NCI-H2171 (cell line): ENCODE measurements at places on chromosomes 12 and 14.

DNA sequence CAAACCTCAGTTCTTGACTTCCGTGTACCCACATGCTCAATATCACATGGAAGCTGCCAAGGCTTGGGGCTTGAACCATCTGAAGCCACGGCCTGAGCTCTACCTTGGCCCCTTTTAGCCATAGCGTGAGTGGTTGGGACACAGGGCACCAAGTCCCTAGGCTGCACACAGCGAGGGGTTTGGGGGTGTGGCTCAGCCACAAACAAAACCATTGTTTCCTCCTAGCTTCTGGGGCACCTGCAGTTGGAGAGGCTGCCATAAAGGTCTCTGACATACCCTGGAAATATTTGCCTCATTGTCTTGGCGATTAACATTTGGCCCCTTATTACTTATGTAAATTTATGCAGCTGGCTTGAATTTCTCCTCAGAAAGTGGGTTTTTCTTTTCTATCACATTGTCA is 628.6 kb downstream of the NRXN3 start:
- DNase-seq = no peak

- no peak for DNase-seq
Observed at GRCh38 chr12:15059123-15059522, 86.3 kb downstream of the PDE6H start.

DNA sequence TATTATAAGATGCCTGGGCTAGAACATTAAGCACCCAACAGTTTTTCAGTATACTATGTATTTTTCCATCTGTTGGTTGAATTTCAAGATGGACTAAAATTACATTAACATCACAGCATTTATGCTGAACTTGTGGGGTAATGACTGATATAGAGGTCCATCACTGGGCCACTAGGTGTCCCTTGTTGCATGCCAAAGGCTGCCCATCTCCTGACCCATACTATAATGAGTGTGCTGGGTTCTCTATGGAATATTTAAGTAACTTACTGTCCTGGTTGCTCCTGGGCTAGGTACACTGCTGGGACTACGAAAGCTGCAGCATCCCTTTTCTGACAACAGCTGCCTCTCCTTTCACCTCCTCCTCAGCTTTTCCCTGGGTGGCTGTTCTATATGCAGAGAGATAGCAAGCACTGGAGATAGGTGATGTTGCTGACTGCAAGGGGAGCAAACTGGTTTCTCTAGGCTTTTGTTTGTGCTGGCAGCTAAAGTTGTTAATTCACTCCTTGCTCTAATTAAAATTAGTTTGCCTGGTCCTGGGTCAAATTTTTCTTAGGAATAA is 138.6 kb upstream of the TRHDE start:
- no peak for DNase-seq

- DNase-seq = no peak
Observed at GRCh38 chr14:24794644-24795305, 160.8 kb upstream of the GZMB start.

- DNase-seq = no peak
Observed at GRCh38 chr14:75294649-75295033, 16.0 kb downstream of the FOS start.

DNA sequence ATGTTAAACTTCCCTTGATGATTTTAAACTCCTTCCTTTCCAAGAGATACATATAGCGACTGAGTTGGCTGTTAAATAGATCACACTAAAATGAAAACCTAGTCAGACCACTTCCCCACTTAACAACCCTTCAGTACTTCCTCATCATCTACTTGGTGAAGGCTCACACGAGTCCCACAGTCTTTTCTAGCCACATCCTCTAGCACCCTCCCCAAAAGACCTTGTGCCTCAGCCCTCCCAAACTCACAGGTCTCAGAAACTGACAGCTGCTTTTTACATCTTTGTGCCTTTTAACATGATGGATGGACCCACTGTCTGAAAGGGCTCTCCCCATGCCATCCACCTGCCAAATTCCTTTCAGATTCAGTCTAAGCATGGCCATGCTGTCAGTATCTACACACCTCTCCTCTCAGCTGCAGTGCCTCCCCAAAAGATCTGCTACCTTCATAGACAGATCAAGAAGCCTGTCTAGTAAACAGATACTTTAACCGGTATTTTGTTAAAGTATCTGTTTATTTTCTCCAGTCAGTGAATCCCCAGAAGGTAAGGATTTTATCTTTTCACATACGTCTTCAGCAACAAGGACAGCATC is 65.1 kb upstream of the GPHB5 start:
- DNase-seq = no peak

DNA sequence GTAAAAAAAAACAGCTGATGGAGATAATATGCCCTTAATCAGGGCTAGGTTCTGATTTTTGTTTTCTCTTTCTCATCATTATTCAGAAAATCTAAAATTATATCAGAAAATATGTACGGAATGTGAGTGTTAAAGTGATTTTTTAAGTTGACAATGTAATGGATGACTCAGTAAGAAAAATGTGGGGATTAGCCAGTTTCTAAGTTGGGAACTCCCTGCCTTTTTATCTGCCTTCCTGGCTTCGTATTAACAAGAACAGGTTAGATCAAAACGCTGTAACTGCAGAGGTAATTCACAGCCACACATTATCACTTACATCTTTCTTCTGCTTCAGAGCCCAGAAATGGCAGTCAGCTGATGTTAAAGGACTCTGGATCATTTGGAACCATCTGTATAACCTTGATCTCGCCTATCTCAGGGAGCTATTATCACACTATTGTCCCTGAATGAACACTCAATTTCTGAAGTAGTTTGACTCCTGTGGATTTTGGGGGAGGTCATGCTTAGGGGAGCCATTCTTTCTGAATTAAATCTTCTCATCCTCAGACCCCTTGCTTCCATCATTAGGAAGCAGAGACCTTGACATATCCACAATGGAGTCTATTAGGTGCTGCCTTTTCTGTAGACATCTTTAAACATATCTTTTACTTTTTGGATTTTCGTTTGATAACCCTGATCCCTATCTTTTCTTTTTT is 135.7 kb upstream of the SLC16A7 start:
- no peak for DNase-seq

DNA sequence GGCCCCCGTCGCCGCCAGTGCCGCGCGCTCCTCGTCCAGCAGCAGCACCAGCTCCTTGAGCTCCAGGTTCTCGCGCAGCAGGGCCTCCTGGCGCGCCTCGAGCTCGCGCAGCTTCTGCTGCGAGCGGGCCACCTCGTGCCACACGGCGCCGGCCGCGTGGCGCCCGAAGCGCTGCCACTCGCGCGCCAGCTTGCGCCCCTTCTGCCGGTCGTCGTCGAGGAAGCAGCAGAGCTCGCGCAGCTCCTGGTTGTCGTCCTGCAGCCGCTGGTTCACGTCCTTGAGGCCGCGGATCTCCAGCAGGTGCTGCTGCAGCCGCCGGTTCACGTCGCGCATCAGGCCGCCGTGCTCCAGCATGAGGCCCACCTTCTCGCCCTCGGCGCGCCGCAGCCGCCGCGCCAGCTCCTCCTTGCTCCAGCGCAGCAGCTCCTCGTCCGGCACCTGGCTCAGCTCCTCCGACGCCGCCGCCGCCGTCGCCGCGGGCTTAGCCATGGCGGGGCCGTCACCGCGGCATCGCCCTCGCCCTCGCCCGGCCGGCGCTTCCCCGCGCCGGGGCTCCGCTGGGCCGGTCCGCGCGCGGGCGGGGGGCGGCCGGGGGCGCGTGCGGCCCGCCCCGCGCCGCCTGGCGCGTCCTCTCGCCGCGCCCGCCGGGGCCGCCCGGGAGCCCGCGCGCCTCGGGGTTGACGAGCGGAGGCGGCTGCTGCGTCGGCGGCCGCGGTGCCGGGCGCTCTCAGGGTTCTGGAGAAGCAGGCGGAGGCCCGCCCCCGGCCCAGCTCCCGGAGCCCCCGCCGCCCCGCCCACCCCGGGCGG is at the start of gene CCDC85C:
Gene CCDC85C (minus strand): TSS at position 737 of the 807 bp plus-strand sequence. CDS start 248 bp downstream, at position 489.
- peak; percentile 54 for DNase-seq

DNA sequence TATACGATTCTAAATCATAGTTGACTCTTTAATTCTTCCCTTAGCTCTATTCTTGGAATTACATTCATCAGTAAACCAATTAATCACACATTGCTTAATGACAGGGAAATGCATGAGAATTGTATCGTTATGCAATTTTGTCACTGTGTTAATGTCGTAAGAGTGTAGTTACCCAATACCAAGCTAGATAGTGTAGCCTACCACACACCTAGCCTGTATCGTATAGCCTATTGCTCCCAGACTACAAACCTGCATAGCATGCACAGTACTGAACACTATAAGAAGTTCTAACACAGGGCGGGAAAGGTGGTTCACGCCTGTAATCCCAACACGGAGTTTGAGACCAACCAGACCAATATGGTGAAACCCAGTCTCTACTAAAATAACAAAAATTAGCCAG is 24.7 kb downstream of the HNRNPC start:
- DNase-seq = no peak

GRCh38 chr12:110508071-110508586 is 6.0 kb downstream of the RAD9B start:
- no peak for DNase-seq

- DNase-seq = no peak
Observed at GRCh38 chr12:49798248-49798647, 30.0 kb downstream of the NCKAP5L start.

GRCh38 chr12:111444314-111444924 is 38.7 kb downstream of the SH2B3 start:
- no peak for DNase-seq

DNA sequence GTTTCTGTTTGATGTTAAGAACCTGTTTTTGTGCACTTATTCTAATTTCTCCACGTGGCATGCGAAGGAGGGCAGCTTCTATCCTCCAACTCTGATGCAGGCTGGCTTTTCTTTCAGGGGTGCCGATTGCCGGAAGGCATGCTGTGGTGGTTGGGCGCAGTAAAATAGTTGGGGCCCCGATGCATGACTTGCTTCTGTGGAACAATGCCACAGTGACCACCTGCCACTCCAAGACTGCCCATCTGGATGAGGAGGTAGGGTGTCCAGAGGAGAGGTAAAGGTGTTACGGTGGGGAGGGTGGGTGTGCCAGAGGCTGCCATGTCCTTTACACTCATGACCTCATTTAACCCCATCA is 29.6 kb downstream of the MTHFD1 start:
- DNase-seq = no peak

DNA sequence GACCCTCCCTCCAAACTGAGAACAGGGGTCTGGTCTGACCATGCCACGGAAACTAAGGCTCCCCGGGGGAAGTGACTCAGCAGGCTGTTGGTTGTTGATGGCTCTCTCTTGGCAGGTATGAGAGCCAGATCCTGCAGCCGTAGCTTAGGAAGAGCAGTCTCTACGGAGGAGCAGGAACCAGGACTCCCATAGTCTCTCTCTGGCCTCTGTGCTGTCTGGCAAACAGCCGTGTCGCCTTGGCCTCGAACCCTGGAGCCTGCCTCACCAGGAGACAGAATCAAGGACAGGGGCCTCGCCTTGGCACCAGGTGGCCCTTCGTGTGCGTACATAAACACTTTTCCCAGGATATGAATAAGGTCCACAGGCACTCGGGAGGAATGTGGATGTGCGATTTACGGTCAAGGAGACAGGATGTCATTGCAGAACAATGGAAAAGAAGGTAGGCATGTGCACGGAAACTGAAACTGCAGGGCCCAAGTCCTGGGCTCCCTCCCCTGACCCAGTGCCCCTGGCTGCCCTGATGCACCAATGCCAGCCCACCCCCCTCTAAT is 7.9 kb downstream of the VWF start:
- no peak for DNase-seq

- DNase-seq = no peak
Observed at GRCh38 chr14:74653386-74654138, 41.5 kb upstream of the LTBP2 start.

- no peak for DNase-seq
Observed at GRCh38 chr12:14768823-14769405, 34.4 kb downstream of the WBP11 start.

- DNase-seq = no peak
Observed at GRCh38 chr14:60506462-60506984, 2.4 kb upstream of the SIX6 start.

- no peak for DNase-seq
Observed at GRCh38 chr12:66379616-66380015, 77.3 kb downstream of the HELB start.

DNA sequence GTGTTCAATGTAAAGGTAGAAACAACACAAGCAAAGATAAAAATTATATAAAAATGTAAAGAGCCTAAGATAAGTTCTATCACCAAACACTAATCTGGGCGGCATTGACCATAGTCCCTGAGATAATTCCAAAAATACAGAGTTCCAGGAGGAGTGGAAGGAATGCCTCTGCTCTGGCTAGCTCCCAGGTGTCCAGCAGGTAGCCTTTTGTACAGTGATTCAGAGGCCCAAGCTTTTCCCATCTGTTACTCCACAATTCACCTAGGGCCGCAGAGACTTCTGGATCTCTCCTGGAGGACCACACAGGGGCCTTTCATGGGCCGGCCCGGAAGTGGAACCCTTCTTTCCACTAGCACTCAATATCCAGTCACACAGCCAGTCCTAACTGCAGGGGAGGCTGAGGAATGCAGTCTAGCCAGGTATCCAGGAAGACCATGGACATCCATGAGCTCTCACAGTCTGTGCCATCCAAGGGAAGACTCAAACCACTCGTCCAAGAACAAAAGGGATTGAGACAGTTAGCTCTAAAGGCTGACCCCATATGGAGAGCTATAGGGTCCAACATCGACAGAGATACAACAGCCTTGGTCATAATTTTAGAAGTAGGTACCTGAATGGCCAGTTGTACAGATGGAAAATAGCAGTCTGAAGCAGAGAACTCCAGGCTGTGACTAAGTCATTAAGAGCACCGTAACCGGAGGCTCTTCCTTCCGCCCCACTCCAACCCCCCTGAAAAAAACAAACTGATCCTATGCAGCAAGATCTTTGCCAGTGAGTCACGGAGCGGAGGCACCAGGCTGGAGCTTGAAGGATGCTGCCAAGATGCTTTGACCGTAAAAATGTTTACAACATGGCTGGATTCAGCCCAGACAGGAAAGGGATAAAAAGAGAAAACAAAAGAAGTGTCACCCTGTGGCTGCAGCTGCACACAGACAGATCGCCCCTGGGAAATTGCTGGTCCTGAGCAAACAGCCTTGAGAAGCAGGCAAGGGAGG is 204.8 kb downstream of the NUAK1 start:
- DNase-seq = no peak

DNA sequence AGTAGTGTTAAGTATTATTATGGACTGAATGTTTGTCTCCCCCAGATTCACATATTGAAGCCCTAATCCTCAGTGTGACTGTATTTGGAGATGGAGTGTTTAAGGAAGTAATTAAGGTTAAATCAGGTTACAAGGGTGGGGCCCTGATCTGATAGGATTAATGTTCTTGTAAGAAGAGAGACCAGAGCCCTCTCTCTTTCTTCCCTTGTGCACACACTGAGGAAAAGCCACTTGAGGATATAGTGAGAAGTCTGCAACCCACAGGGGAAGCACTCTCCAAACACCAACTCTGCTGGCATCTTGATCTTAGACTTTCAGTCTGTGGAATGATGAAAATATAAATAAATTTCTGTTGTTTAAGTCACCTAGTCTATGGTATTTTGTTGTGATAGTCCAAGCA is 2.2 kb upstream of the KLRG1 start:
- no peak for DNase-seq

- DNase-seq = no peak
Observed at GRCh38 chr12:75964150-75964549, 67.4 kb downstream of the PHLDA1 start.

DNA sequence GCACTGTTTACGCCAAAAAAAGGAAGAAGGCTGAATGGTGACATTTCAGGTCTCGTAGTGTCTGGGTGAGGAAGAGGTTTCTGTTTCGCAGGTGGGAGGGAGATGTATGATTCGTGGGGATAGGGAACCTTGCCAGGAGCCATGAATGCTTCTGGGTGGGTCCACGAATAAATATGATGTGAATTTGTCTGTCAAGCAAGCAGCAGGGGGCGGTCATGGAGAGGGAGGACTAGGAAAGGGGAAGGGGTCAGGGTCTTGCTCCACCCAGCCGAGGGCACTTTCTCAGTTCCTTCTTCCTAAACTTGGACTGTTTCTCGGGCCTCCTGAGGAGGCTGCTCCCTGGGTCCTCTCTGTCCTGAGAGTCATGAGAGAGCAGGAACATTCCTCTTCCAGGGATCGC is 72.5 kb downstream of the LGMN start:
- DNase-seq = no peak
